Activated CD8-positive, alpha-beta memory T cell treated with anti-CD3 and anti-CD28 coated beads for 24 hours (primary cell): ENCODE measurements at places on chromosomes 7 and 10.

- no peak for DNase-seq
Observed at GRCh38 chr10:74683067-74683466, 143.3 kb upstream of the KAT6B start.

- no peak for DNase-seq
Observed at GRCh38 chr10:31832261-31832660, 96.4 kb downstream of the ARHGAP12 start.

GRCh38 chr7:76314042-76314721, 11.7 kb downstream of the HSPB1 start:
- DNase-seq = peak; percentile 99

GRCh38 chr7:64869121-64869725, 33.9 kb upstream of the ZNF273 start:
- DNase-seq = no peak

DNA sequence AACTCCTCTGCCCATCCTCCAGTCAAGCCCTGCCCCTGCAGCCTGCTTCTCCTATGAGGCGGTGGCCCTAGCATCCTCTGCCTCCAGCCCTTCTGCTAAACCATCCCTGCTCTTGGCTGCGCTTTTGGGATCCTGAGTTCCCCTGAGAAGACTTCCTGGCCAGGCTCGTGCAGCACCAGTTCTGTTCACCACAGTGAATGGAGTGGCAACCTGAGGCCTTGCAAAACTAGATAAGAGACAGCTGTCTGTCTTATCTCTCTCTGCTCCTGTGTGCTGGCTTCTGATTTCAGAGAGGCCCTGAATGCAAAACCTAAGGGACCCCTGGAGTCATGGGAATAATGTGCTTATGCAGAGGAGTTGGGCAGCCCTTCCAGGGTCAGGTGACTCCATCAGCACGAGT, 119.2 kb downstream of the TMEM178B start:
- no peak for DNase-seq

GRCh38 chr7:99557940-99558305, 519 bp upstream of the ZNF655 start:
- no peak for DNase-seq
